Stomach (tissue), 19 donors: ENCODE measurements at places on chromosomes 2 and 18. TPM values are rescaled to one million over a fixed set of nuclear protein-coding genes. Genes with fewer than 3 reads are reported as not detected.

DNA sequence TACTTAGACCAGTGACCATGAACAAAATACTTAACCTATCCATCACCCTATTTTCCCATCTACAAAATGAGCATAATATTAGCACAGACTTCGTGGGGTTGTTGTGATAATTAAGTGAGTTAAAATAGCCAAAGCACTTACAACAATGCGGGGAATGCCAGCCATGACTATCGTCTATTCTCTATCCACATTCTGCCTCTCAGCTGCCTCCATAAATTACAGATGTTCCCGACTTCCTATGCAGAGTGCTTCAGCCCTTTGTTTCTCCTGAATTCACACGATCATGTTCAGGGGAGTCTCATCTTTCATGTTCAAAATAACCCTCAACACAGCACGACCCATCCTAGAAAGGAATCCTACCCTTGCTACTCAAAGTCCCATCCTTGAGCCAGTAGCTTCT lies 211.6 kb downstream of the EN1 start:
- H3K27ac ChIP-seq: no peak overlapping the region
- DNase-seq: no peak
- H3K4me3 ChIP-seq: no peak overlapping the region
- no peaks in the 10 kb centered on the region for H3K4me1 ChIP-seq
- no peaks in the 10 kb centered on the region for H3K36me3 ChIP-seq

- H3K4me1 ChIP-seq: no peaks in the 10 kb centered on the region
- H3K27me3 ChIP-seq: no peaks in the 10 kb centered on the region
- peak; percentile 59 for DNase-seq
- H3K4me3 ChIP-seq: no peak overlapping the region
- no peak overlapping the region for H3K27ac ChIP-seq
Measured at GRCh38 chr18:56043641-56044061, 455.7 kb upstream of the TCF4 start.

CIAO1 gene
- total RNA-seq: 95.3 TPM

- H3K4me1 ChIP-seq: peaks cover 56% of the 10 kb centered on the region
- peak; percentile 60 for DNase-seq
- H3K27me3 ChIP-seq: no peaks in the 10 kb centered on the region
Measured at GRCh38 chr2:9249020-9249800, 42.6 kb downstream of the ASAP2 start.

DNA sequence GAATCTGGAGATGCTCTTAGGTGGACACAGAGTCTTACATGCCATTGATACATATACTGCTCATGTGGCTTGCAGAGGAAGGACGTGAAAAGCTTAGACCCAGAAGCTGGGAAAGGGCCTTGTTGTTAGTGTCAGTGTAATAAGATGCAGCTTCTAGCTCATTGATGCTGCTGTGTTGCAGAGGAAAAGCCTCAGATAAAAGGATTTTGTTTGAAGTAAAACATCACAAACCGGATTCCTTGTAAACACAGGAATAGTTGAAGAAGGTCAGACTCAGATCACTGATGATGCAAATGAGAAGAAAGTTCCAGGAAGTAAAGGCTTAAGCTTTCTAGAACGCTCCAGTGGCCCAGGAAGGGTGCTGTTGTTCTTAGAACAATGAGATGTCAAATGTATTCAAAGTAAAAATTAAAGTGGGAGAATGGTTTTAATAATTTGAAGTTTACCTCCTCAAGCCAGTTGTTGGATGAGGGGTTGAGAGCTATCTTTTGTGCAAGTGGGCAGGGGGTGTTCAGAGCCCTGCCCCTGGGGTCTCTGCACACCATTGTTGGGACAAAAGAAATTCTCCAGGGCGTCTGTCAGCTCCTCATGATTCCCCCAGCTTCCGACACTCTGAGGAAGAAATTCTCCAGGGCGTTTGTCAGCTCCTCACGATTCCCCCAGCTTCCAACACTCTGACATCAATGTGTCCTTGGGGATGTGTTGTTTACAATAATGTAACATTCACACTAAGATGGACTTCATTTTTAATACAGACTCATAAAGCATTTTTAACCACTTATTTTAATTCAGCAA lies 61.3 kb upstream of the CHMP1B start:
- H3K27me3 ChIP-seq: no peaks in the 10 kb centered on the region
- no peaks in the 10 kb centered on the region for H3K4me1 ChIP-seq
- H3K4me3 ChIP-seq: no peak overlapping the region
- no peak for DNase-seq
- H3K36me3 ChIP-seq: no peaks in the 10 kb centered on the region

DNA sequence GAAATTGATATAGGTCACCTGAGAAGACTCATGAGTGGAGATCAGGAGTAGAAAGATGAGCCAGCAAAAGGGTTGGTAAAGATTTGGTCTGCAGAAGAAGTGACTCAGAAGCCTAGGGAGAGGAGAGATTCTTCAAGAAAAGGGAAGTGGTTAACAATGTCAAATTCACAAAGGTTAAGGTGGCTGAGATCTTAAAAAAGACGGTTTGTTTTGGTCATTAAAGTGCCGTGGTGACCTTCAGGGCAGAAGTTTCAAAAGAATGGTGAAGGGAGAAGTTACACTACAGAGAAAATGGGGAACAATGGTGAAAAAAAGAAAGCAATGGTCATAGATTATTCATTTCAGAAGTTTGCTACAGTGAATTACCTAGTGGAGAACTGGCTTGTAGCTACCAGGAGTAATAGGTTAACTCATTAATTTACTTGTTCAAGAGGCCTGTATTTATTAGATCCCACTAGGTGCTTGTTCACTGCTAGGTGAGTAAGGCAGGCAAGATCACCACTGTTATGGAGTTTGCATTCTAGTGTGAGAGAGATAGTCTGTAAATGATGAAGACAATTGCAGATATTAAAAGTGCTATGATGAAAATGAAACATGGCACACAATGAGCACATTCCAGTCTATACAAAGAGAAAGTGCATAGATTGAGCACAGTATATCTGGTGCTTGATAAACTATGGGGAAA lies 43.0 kb downstream of the FBXO48 start:
- no peak overlapping the region for H3K27ac ChIP-seq
- no peak for DNase-seq
- no peak overlapping the region for H3K4me3 ChIP-seq
- no peaks in the 10 kb centered on the region for H3K27me3 ChIP-seq
- no peaks in the 10 kb centered on the region for H3K36me3 ChIP-seq

DTNA gene
- total RNA-seq: 113 TPM

DNA sequence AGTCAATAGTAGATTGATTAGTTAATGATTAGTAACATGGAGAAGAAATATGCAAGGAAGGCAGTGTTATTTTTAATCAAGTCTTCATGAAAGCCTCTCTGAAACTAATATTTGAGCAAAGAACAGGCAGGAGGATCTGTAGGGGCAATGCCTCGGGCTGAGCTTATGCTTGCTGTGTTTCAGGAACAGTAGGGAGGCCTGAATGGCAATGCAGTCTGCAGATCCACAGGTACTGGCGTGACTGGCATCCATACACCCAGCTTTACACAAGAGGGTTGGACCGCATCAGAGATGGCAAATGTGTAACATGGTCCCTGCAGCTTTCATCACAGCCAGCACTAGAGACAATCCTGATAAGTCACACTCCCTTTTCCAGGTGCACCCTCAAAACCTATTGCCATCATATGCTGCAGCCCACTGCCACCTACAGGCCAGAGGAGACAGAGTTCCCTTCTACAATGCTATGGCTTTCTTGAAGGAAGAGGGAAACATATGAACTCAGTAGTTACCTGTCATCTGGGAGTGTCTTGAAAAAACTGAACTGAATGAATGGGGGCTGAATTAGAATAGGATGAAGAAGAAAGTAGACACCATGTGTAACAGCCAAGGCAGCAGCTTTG lies 582.4 kb upstream of the RAB6C start:
- H3K27ac ChIP-seq: no peak overlapping the region
- DNase-seq: no peak
- no peaks in the 10 kb centered on the region for H3K27me3 ChIP-seq
- H3K36me3 ChIP-seq: no peaks in the 10 kb centered on the region
- H3K4me3 ChIP-seq: no peak overlapping the region

- H3K4me1 ChIP-seq: no peaks in the 10 kb centered on the region
- no peaks in the 10 kb centered on the region for H3K36me3 ChIP-seq
- H3K4me3 ChIP-seq: no peak overlapping the region
- no peak for DNase-seq
- no peak overlapping the region for H3K27ac ChIP-seq
- H3K27me3 ChIP-seq: no peaks in the 10 kb centered on the region
Measured at GRCh38 chr18:66124394-66124793, 373.6 kb downstream of the CDH7 start.
